A673 (cell line): ENCODE measurements at places on chromosomes 2 and 18. TPM values are rescaled to one million over a fixed set of nuclear protein-coding genes. Genes with fewer than 3 reads are reported as not detected.

STARD6 gene
- not detected in 2 replicates for total RNA-seq

DNA sequence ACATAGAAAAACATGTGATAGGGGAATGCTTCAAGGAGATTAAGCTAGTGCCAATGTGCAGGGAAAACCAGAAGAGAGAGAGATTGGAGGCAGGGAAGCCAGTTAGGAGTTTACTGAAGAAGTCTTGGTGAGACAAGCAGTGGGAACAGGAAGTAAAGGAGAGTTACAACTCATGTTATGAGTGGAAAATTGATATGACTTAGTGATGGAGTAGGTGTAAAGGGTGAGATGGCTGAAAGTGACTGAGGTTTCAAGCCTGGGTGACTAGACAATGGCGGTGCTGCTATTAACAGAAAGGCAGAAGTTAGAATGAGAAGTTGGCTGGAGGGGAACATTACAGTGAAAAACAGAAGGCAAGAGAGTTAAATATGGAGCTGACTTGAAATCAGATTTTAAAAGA, 16.5 kb downstream of the DOK1 start:
- DNase-seq = no peak

NEU4 gene
- 38.5 and 48.4 TPM in 2 replicates for total RNA-seq

HAAO gene
- total RNA-seq = 2.4 and 3.6 TPM in 2 replicates

TXNDC2 gene
- 0.13 and 0.42 TPM in 2 replicates for total RNA-seq

- DNase-seq = no peak
These were observed 91.7 kb upstream of the ACAA2 start for GRCh38 chr18:49904871-49905555.

- no peak for DNase-seq
These were observed 9.0 kb upstream of the RNF103 start for GRCh38 chr2:86632672-86633071.

CDK15 gene
- 0.11 and 0.31 TPM in 2 replicates for total RNA-seq

DHRS9 gene
- not detected in 2 replicates for total RNA-seq

DNA sequence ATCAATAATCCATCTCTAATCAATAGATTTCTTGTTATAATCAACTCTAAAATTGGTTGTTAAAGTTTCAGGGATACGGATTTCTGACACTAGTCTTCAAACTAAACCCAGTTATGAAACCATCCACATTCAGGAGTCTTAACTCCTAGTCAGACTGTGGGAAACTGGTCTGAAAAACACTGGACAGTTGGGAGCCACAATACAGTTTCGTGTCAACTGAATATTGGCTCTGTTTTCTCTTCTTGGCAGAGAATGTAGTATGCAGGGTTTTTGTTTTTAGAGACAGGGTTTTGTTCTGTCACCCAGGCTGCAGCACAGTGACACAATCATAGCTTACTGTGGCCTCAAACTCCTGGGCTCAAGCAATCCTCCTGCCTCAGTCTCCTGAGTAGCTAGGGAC, 123.1 kb downstream of the RTTN start:
- DNase-seq = no peak

DNA sequence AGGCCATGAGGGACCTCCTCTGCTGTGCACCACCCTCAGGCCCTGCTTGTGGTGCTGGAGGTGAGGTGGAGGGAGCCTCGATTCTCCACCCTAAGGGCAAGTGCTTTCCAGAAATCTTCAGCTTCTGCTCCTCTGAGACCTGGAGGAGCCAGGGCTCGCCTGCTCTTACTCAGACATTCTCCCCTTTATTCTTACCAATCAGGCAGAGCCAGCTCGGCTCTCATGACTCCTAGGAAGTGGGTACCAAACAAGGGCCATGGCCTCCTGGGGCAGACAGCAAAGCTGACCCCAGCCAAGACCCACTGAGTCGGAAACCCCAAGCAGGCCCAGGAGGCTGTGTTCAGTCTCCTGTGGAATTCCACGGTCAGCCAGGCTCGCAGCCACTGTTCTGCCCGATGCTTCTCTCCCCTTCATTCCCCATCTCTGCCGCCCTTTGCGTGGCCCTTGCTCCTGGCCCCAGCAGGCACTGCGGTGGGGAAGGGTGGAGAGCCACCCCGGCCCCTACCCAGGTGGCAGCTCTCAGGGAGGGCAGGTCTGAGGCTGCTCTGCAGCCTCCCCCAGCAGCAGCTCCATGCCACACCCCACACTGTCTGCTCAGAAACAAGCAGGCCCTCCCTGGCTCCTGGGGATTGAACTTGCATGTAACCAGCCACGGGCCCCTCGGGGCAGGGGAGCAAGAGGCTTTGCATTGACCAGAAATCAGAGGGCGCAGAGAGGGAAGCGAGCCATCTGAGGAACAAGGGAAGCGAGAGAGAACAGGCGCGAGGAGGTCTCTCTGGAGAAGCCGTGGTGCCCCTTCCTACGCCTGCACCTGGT, 24.0 kb downstream of the HS1BP3 start:
- no peak for DNase-seq

- DNase-seq = no peak
These were observed 12.0 kb upstream of the MBP start for GRCh38 chr18:77144451-77145118.

DNA sequence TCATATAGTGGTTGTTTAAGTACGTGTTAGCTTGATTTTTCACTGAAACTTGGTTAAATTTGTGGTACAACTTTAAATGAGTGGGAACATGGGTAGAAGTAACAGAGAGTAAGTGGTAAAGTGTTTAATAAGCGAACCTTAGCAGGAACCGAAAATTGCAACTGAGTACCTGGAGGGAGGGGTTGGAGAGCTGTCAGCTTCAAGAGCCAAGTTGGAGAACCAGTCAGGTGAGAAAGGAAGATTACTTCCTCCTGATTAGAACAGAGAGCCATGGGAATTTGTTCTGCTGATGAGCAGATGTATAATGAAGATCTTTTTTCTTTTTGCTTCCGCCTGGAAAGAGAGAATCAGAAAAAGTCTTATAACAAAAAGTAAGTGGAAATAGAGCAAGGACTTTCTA, 158.4 kb upstream of the CDH7 start:
- DNase-seq = no peak

ORMDL1 gene
- total RNA-seq = 59.7 and 64.0 TPM in 2 replicates

DNA sequence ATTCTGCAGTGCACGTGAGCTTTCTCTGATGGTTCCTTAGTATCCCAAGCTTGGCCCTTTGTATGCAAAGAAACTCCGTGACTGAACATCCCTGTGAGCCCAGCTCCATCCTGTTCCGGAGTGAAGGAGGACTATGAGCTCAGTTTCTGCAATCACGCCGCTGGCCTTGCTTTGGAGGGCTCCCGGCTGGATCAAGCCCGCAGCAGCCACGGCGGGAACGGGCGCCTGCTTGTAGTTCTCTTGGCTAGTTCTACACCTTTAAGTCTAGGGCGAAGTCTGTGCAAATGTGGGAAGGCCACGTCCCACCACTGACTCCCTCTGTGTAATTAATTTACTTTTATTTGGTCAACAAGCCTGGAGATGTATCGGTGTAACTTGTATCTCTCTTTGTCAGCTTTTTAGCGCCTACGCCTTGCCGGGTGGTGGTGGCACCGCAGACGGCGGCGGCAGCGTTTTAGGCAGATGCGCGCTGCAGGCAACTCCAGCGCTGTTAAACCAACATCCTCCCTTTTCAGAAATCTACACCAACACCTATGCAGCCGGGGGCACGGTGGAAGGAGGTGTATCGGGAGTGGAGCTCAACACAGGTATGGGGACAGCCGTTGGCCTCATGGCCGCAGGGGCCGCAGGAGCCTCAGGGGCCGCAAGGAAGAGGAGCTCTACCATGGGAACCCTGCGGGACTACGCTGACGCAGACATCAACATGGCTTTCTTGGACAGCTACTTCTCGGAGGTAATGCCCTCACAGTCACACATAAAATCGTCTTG, 34.3 kb downstream of the DSG4 start:
- DNase-seq = no peak

GRCh38 chr2:62727876-62728566, 22.5 kb downstream of the EHBP1 start:
- DNase-seq = no peak

YES1 gene
- total RNA-seq = 138 and 142 TPM in 2 replicates

ALPI gene
- not detected in 2 replicates for total RNA-seq

GRCh38 chr18:59149007-59149406, 9.3 kb downstream of the SEC11C start:
- DNase-seq = no peak

DNA sequence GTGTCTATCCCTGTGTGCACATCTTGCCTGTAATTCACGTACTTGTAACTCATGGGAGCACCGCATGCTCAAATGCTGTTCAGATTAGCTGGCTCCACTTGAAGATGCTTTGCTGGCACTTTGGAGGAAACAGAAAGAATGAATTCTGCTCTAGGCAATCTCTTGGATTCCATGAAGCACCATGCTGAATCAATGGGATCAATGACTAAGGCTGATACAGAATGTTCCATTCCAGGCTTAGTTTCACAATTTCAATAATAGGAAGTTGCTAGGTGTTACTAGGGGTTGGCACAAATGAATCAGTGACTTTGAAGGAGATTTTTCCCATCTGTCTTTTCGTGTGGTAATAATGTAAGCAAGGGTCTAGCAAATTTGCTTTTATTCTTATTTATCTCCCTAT, 328.8 kb downstream of the OSR1 start:
- no peak for DNase-seq

DNA sequence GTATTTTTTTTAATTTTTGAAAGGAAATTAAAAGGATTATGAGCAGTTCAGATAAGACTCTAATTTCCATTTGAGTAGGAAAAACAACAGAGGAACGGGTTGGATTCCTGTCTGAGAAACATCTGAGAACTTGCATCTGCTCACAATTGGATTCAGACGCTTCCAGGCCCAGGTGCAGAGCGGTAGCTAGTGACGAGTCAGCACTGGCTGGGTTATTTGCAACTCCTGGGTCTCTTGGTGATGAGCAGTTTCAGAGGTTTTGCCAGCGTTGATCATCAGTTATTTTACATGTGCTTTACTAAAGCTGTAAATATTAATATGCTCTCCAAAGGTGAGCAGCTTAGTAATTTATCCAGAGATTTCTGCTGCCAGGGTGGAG, 39.1 kb upstream of the B3GNT7 start:
- DNase-seq = no peak

DNA sequence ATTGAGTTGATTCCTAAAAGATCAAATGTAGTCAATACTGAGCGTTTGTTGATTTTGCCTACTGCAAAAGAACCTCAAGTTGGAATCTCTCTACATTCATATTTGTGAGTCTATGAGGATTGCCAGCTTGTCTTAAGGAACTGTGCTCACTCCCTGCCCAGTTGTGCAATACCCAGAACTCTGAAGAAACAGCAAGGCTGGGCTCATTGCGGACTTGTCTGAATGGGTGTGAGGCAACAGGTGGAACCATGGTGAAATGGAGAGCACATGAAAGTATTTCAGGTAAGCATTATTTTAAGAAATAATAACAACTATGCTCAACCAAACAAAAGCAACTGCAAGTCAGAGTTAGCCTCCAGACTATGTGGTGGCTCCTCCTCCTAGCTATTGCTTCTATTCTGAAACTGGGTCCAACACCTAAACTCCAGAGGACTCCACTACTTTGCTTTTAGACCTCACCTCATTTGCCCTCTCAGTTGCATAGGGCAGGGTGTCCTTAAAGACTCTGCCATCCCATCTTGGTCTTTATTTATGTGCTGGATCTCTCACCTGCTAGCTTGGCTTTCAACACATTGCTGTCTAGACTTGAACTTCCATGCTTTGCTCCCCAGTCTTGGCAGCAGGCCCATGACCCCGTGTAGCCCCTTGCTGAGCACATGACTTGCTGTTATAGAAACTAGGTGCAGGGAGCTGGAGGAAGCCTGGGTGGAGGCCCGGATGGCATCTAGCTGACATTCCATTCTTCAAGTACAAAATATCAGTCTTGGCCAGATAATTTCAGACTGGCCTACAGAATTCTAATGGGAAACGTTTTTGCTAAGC, 94.8 kb upstream of the ARL5A start:
- no peak for DNase-seq

DNA sequence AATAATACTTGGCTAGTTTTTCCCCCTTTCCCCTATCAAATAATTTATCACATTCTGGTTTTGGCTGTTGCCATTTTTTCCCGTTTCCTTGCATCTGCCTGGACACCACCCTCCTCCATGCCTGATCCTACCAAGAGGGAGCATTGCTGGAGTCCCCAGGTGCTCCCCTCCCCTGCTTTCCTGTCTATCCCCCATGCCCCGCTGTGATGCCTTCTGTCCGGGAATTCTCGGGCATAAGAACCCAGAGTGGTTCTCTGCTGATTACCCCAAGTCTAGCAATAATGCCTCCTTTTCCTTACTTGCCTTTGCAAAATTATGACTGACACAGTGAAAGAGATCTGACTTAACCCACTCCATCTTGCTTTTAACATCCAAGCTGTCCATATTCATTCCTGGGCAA, 248.0 kb upstream of the PXDN start:
- DNase-seq = no peak

DNA sequence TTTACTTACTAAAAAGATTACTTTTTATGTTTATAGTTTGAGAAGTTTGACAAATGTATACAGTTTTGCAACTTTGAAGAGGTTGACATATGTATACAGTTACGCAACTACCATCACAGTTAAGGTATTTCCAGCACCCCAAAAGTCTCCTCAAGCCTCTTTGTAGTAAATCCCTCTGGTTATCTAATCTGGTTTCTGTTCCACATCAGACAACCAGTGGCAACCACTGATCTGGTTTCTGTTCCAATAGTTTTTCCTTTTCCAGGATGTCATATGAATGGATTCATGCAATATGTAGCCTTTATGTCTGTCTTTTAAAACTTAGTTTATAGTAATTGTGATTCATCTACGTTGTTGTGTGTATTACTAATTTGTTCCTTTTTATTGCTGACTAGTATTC, 23.5 kb downstream of the IFIH1 start:
- DNase-seq = no peak

GRCh38 chr2:67486041-67486796, 89.1 kb downstream of the ETAA1 start:
- DNase-seq = no peak

DNA sequence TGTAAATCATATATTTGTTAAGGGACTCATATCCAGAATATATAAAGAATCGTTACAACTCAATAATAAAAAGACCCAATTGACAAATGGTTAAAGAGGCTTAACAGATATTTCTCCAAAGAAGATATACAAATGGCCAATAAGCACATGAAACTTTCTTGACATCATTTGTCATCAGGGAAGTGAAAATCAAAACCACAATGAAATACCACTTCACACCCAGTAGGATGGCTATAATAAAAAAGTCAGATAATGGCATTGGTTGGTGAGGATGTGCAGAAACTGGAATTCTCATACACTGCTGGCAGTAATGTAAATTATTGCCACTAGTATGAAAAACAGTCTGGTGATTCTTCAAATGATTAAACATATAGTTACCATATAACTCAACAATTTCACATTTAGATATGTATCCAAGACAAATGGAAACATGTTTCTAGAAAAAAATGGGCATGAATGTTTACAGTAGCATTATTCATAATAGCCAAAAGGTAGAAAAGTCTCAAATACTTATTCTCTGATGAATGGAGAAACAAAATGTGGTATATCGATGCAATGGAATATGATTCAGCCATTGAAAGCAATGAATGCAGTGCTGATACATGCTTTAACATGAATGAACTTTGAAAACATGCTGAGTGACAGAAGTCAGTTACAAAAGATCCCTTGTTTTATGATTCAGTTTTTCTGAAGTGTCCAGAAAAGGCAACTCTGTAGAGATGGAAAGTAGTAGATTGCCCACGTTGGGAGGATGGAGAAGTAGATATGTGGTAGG, 304.6 kb upstream of the ZEB2 start:
- no peak for DNase-seq

- peak; percentile 76 for DNase-seq
These were observed 5.7 kb upstream of the CHN1 start for GRCh38 chr2:175010848-175011254.

BMP10 gene
- not detected in 2 replicates for total RNA-seq

- no peak for DNase-seq
These were observed 168.0 kb downstream of the SPP2 start for GRCh38 chr2:234218266-234219045.
